ENCODE measurements at places on chromosomes 13 and 19.
A peak's percentile ranks its signal among the peaks of the same experiment; 100 is the strongest.

GRCh38 chr19:15529774-15530372, 21.5 kb downstream of the CYP4F22 start:
- no peak for DNase-seq

DNA sequence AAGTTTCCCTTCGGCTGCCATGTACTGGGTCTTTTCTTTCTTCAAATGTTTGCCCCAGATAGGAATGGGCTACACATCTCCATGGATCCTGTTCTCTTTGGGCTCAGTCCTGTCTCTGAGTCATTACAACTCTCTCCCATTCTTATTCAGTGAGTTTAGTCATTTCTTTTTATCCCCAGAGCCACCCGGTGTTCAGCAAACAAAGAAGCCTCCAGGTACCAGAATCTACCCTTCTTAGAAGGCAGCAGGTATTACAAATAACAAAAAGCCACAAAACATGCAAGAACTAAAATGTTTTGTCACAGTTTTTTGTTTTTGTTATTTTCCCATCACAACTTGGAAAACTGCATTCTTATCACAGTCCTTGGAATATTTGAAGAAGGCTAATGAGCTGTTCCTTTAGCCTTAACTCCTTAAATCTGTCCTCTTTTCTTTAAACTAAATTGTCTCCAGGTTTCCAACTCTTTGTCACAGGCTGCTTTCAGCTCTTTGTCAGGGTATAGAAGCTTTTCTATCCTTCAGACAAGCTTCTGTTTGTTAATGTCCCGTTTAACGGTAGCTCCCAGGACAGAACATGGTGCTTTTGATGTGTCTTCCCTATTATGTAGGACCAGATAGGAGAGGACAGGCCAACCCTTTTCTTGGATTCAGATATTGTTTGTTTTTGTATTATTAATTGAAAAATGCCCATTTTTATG, 215.5 kb upstream of the HTR2A start:
- no peak for DNase-seq

DNA sequence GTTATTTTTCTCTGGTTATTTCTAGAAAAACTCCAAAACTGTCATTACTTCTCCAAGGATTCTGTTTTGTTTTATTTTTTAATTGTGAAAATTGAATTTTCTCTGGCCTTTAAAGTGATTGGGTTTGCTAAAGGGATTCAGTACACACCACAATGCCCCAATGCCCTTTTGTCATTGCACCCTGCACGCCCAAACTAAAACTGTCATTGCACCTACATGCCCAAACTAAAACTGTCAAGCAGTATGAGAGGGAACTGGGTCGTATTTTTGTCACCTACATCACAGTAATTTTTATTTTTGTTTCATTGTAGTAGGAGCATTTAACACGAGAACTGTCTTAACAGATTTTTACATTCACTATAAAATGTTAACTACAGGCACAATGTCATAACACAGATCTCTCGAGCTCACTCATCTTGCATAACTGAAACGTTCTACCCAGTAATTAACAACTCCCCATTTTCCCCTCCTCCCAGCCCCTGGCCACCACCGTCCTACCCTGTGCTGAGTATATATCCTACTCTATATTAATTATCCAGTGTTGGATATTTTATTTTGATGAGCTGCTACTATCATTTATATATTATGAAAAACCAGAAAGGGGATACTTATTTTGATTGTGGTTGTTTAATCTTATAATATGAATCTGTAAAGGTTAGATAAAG, 7.2 kb downstream of the NALCN start:
- no peak for DNase-seq

- no peak for DNase-seq
Observed at GRCh38 chr13:80755910-80756309, 415.0 kb upstream of the SPRY2 start.

DNA sequence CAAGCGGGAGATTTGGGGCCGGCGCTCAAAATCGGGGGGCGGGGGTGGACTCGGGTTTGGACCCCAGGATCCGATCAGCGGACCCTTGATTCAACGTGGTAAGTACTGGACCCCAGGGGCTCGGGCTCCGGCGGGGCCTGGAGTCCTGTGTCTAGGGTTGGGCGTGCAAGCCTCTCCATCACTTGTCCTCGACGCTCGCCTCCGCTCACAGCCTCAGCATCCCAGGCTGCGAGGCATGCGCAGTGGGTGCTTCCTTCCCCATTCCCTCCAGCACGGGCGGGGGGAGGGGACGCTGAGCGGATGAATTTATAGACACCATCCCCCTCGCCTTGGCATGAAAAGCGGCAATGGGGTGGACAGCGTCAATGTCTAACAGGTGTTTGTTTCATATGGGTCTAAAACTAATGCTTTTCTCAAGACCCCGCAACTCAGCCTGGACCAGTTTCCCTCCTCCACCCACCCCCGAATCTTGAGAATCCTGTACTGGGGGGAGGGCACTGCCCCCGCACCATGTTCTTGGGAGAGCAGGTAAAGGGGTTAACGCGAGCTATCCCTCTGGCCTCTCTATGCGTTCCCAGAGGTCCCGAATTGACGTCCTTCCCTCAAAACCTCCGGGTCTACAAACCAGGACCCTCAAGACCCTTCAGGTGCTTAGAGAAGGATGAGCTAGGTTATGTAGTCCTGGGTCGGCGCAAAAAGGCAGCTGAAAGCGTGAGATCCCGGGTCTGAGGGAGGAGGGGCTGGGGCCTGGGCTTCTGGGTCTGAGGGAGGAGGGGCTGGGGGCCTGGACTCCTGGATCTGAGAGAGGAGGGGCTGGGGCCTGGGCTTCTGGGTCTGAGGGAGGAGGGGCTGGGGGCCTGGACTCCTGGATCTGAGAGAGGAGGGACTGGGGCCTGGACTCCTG, 579 bp downstream of the CPT1C start:
- peak; percentile 9 for DNase-seq

- no peak for DNase-seq
Observed at GRCh38 chr13:40087091-40088002, 431.9 kb downstream of the COG6 start.

GRCh38 chr13:98997738-98998641, 20.1 kb upstream of the DOCK9 start:
- DNase-seq = no peak
